ENCODE measurements at places on chromosomes 6 and 20.

- DNase-seq: no peak
Observed at GRCh38 chr20:39871013-39871412, 818.0 kb downstream of the MAFB start.

DNA sequence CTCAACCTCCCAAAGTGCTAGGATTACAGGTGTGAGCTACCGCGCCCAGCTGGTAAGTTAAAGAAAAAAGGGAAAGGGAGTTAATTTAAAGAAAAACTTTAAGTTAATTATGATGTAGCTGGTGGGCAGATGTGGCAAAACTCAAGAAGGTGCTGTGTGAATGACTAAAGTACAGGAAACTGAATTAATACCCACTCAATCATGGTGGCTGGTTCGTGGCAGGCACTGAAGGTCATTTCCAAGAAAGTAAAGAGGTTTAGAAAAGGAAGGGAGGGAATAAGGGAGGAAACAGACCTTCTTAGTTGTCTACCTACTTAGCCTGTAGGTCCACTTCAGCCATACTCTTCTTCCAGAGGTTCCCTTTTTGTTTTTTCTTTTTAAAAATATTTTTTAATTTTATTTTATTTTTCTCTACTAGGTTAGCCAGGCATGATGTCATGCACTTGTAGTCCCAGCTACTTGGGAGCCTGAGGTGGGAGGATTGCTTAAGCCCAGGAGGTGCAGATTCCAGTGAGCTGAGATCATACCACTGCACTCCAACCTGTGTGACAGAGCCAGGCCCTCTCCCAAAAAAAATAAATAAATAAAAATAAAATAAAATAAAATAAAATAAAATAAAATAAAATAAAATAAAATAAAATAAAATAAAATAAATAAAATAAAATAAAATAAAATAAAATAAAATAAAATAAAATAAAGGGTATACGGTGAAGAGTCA lies 11.9 kb upstream of the TGM3 start:
- no peak for DNase-seq

DNA sequence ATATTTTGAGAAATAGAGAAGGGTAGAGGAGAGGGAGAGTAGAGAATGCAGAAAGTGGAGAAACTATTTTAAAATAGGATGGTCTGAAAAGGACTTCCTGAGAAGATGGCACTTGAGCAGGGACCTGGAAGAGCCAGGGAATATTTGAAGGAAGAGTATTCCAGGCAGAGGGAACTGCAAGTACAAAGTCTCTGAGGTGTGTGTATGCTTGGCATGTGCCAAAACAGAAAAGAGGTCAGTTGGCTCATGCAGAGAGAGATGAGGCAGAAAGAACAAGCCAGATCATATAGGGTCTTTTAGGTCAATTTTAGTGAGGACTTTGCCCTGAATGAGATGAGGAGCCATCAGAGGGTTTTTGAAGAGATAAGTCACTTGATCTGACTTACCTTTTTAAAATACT lies 145.9 kb downstream of the FLRT3 start:
- no peak for DNase-seq

DNA sequence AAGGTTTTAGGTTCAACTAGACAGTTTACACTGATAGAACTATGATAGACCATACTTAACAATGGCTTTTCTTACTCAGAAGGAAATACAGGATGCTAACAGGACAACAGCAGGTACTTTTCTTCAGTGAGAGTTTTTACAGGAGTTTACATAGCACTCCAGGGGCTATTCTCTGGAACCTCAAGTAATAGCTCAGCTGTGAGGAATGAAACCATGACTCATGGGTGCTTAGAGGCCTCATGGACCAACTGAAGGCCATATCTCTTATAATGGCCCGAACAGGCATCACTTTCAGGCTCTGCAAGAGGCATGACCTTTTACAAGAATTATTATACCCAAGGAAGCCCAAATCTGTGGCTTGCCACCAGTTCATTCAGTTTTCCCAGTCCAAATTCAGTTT lies 31.8 kb downstream of the TREML1 start:
- no peak for DNase-seq

DNA sequence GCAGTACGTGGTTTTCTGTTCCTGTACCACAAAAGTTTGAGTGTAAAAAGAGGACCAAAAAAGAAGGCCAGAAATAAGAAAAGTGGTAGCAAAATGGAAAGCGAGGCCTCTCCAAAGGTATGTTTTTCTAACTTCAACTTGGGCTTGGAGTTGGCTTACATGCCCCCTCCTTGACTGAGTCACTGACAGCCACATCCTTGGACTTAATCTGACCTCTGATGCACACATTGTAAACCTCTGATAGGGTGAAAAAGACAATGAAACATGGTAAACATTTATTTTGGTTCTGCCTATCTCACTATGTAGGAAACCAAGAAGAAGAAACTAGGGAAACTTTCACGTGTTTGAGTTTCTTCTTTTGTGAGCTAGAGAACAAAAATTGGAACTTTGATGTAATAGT lies 503.2 kb upstream of the ID4 start:
- no peak for DNase-seq

GRCh38 chr6:29099190-29099589 lies at the start of gene OR2J1:
TSS of gene OR2J1 (plus strand) at chr6:29099490. CDS start at chr6:29100943, 1,453 bp downstream.
- no peak for DNase-seq

DNA sequence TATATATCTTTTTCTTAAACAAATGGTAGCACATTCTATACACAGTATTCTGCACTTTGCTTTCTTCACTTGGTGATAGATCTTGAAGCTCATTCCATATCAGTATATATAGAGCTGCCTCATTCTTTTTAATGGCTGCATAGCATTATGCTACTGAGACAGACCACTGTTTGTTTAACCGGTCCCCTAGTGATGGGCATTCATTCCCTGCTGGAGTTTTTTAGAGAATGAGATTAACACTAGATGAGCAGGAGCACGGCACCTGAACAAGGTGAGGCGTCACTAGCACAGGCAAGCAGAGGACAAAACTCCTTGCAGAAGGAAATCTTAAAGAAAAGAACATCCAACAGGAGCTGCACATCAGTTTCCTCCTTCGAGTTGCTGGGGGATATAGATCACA lies 69.6 kb downstream of the GNAS-AS1 start:
- DNase-seq: no peak

GRCh38 chr6:44698602-44699001 lies 311.1 kb downstream of the CDC5L start:
- no peak for DNase-seq

GRCh38 chr6:116633685-116634084 lies 17.4 kb downstream of the RSPH4A start:
- DNase-seq: no peak

- no peak for DNase-seq
Observed at GRCh38 chr6:19501737-19502245, 335.4 kb upstream of the ID4 start.

DNA sequence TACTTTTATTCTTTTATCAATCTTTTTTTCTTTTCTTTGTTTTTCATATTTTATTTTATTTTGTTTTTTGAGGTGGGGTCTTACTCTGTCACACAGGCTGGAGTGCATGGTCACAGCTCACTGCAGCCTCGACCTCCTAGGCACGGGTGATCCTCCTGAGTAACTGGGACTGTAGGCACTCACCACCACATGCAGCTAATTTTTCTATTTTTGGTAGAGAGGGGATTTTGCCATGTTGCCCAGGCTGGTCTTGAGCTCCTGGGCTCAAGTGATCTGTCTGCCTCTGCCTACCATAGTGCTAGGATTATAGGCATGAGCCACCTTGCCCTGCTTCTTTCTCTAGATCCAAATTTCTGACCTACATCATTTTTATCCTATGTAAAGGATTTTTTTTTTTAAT lies 153.2 kb downstream of the CDKAL1 start:
- no peak for DNase-seq

GRCh38 chr20:62802026-62802712 lies 2.5 kb upstream of the OGFR start:
- DNase-seq: no peak

- no peak for DNase-seq
Observed at GRCh38 chr6:129921169-129921817, 60.2 kb upstream of the TMEM244 start.

DNA sequence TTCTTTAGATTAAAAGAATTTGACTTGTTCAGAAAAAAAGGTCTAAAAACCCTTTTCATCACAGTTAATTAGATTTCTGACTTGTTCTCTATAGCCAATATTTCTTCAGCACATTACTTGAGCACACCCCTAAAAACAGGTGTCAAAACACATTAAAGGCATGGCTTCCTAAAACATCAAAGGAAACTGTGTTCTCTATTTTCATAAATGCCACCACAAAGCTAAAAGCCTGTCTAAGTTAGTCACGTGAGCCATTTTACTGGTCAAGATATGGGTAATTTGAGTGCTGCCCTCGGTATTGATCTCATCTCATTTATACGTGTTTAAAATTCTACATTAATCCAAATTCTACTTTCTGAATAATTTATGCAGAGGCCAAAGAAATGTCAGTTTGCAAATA lies 580.5 kb downstream of the HAO1 start:
- no peak for DNase-seq

DNA sequence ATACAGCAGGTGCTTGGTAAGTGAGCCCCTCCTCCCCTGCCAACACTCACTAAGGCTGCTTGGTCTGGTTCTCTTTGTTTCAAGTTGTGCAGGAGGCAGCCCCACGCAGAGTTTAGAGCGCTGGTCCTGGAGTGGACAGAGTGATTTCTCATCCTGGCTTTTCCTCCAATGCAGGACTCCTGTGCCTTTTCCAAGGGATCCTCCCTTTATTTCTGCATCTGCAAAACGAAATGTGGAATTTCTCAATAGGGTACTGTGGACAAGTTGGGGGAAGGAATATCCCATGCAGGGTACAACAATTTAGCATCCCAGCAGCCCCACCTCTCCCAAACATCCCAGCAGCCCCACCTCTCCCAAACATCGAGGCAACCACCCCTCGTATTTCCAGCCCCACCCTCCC lies 30.6 kb upstream of the CCDC167 start:
- DNase-seq: no peak

GRCh38 chr6:5401845-5402738 lies 140.8 kb downstream of the FARS2 start:
- no peak for DNase-seq

GRCh38 chr6:151679081-151679480 lies 128.4 kb upstream of the ESR1 start:
- peak; percentile 39 for DNase-seq

GRCh38 chr20:40781327-40782042 lies 92.4 kb upstream of the MAFB start:
- no peak for DNase-seq

DNA sequence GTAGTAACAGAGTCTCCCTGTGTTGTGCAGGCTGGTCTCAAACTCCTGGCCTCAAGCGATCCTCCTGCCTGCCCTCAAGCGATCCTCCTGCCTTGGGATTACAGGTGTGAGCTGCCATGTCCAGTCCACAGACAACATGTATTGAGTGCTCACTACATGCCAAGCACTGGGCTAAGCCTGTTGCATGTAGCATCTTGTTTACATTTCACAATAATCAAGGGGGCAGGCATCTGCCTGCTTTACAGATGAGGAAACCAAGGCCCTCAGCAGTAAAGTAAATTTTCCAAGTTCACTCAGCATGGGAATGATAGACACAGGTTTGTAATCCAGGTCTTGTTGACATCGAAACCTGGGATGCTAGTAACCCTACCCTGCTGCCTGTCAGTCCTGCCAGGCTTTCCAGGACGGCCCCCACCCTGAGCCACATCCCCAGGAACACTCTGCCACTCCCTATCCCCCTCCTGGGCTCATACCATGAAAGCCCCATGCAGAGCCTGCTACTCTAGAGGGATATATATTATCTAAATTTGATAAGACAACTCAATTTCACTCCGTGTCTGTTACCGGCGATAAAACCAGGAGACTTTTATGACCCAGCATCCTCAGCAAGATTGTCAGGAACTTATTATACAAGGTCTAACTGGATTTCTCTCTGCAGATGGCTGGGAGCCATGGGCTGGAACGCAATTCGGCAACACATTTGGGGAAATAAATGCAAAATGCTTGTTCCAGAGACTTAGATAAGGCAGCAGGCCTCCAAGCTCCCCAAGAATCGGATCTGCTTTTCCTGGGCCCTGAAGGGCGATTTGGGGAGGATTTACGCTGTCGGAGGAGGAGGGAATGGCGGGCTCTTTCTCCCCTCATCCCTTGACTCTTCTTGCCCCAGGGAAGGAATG lies 30.4 kb downstream of the CD40 start:
- no peak for DNase-seq
